Activated CD4-positive, alpha-beta T cell treated with anti-CD3 and anti-CD28 coated beads, Interleukin-10, Interleukin-2, amounts not matched to agents 100 ng/mL and 50 ng/mL, durations not matched to agents 16 hours and 8 hours (primary cell): ENCODE measurements at places on chromosomes 7 and 10.

- DNase-seq = no peak
Observed at GRCh38 chr10:56895306-56895705, 534.2 kb upstream of the ZWINT start.

GRCh38 chr7:47379629-47380324 lies 202.1 kb downstream of the TNS3 start:
- DNase-seq = no peak

DNA sequence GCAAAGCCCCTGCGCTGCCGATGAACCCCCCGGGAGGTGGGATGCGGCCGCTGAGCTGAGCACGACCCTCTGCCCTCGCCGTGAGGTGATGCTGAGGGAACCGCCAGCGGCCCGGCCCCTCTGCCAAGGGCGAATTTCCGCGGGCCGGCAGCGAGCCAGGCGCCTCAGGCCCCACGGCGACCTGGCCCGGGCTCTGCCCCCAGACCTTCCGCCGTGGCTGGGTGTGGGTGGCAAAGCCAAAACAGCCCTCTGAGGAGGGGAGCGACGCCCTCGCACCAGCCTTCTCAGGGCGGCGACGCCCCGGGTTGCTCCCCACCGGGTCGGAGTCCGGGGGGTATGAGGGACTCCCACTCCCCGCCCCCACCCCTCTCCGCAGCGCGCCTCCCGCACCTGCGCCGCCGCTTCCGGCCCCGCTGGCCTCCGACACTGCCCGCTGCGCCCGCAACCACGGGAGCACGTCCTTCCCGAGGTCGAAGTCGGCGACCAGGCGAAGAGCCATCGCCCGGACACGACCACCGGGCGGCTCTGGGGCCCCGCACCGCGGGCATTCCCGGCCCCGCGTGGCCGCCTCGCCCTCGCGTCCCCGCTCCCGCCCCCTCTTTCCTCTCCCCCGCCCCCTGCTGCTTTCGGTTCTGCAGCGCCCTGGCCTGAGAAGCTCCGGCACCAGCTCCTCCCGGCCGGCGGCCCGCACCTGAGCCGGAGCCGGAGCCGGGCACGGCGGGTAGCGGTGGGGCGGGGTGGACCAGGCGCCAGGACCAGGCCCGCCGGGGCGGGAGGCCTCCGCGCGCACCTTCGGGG lies at the start of gene GSAP:
TSS of gene GSAP (minus strand) at position 527 of the 798 bp plus-strand sequence. CDS start at position 499, 28 bp downstream.
- DNase-seq = peak; percentile 48

- no peak for DNase-seq
Observed at GRCh38 chr10:10222304-10222841, 795.3 kb upstream of the CELF2 start.

DNA sequence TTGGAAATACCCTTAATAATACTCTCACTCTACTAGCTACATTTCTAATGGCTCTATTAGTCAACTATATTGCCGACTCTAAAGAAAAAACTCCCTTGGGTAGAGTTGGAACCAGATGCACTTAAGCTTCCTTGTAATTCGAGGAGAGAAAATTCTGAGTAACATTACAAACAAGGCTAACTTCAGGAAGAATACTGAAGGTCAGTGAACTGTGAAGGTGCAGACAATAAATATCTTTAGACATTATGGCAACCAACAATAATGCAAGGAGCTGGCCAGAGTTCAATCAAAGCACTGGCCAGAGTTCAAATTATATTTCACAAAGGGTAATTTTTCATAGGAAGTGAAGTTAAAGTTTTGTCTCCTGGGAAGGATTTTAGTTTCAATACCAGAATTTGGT lies 40.7 kb upstream of the MRLN start:
- DNase-seq = no peak

DNA sequence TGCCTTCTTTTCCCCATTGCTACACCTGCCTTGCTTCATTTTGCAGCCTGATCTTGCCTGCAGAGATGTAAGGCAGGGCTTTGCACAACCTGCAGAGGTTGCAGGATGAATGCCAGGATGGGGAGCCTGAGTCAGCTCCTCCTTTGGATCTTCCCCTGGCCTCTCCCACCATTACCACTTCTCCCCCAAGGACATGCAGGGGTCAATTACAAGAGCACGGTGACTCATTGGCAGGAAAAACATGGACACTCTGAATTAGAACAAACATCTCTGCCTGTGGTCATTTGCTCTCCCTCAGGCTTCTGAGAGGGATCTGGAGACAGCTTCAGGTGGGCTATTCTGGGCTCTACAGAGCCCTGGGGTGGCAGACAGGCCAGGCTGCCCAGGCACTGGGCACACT lies 89.2 kb downstream of the HERPUD2 start:
- no peak for DNase-seq
